ENCODE measurements at places on chromosomes 6 and 20.

GRCh38 chr20:19322061-19322985 is 109.9 kb downstream of the SLC24A3 start:
- no peak for DNase-seq

- no peak for DNase-seq
Observed at GRCh38 chr6:169804427-169804826, 53.0 kb downstream of the ERMARD start.

- no peak for DNase-seq
Observed at GRCh38 chr6:117072781-117073180, 192.6 kb upstream of the VGLL2 start.

GRCh38 chr6:89244241-89244985 is 27.3 kb upstream of the GABRR1 start:
- no peak for DNase-seq

DNA sequence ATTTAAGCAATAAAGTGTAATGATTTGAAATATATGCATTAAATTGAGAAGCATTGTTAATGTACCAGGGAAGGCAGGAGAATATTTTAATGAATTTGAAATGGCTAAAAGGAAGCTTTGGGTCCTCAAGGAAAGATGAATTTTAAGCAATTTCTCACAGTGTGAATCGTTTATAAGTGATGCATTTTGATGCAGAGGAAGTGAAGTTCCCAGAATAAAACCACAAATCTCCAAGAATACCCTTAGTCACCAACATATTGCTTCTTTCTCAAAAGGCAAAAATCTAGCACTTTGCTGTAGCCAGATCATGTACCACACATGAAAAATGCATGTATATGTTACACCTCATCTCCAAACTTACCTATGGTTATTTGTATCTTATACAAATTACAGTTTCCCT is 11.7 kb downstream of the TPD52L1 start:
- DNase-seq = no peak

DNA sequence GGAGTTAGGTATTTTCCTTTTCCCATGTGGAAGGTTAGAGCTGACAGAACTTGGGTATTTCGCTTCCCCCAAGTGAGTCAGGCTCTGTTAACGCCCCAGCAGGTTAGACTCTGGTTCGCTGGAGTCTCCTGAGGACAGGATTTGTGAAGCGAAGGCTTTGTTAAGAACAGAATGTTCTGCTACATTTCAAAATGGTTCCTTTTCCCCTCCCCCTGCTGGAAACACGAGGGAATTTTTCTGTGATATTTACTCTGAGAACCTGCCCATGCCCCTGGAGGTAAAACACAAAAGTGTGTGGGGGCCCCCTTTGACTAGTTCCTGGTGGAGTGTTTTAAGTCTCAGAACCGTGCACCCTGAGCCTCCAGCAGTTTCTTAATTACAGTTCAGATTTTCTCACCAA is 731.4 kb upstream of the CITED2 start:
- no peak for DNase-seq

GRCh38 chr20:52446421-52447224 is 255.0 kb upstream of the ZFP64 start:
- DNase-seq = no peak

DNA sequence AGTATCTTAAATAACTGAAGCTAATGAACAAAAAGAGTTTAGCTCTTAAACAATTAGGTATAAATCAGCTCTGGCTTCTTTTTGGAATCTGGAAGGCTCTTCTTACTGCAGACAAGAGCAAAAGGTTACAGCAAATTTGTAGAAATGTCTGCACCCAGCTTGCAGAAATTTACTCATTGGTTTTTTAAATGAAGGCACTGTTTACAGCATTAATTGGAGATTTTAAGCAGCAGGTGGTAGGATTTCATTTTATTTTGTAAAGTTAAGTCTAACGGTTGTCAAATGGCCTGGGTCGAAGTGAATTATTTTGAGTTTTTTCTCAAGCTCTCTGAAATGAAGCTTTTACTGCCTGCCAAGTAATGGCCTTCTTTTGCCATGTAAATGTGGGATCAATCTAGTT is 102.1 kb downstream of the NRSN1 start:
- DNase-seq = no peak

GRCh38 chr6:110491644-110492317 is 15.4 kb upstream of the SLC22A16 start:
- no peak for DNase-seq

GRCh38 chr6:168137024-168137423 is 58.0 kb upstream of the FRMD1 start:
- DNase-seq = no peak

DNA sequence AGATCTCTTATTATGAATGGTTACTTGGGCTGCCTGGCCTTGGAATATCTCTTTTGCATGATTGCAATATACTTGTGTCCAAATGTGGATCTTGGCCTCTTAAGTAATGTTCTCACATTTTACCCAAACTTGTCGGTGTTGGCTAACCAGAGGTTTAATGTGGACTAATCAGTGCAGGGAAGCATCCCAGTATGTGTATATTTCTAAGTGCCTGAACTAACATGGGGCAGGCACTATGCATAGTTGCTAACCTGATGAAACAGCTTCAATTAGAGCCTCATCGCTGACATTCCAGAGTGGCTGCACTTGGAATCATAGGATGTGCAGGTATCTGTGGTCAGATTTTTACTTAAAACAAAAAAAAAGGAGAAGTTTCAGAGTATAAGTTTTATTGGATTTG is 160.0 kb downstream of the PDE7B start:
- DNase-seq = no peak

DNA sequence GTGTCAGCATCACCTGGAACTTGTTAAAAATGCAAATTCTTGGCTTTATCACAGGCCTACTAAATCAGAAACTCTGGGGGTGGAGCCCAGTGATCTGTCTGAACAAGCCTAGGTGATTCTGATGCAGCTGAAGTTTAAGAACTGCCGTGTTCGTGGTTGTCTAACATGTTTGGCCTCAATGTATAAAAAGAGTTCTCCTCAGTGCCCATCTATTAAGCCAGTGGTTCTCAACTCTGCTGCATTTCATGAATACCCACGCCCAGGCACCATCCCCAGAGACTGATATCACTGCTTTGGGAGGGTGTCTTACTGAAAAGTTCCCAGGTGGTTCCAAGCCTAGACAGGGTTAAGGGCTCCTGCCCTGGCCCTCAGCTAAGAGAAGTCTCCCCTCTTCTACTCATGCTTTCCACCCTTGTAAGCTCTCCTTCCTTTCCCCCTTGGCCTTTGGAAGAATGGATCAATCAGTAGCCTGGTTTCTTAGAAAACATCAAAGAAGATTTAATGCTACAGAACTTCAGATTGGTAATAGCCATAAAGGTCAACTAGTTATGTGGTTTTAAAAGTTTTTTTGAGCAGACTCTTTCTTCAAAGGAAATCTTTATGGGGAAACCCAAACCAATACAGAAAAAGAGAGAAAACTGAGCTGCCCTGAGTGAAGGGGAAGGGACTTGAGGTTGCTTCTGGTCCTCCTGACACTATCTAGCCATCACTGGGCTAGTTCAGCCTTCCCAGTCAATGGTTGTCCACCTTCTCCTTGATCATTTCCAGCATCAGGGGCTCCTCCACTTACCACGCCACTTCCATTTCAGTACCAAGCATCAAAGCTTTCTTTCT is 38.9 kb upstream of the TNFAIP3 start:
- no peak for DNase-seq

- DNase-seq = no peak
Observed at GRCh38 chr6:31086788-31087440, 25.5 kb downstream of the C6orf15 start.

GRCh38 chr6:75546381-75546780 is 52.8 kb upstream of the FILIP1 start:
- no peak for DNase-seq

DNA sequence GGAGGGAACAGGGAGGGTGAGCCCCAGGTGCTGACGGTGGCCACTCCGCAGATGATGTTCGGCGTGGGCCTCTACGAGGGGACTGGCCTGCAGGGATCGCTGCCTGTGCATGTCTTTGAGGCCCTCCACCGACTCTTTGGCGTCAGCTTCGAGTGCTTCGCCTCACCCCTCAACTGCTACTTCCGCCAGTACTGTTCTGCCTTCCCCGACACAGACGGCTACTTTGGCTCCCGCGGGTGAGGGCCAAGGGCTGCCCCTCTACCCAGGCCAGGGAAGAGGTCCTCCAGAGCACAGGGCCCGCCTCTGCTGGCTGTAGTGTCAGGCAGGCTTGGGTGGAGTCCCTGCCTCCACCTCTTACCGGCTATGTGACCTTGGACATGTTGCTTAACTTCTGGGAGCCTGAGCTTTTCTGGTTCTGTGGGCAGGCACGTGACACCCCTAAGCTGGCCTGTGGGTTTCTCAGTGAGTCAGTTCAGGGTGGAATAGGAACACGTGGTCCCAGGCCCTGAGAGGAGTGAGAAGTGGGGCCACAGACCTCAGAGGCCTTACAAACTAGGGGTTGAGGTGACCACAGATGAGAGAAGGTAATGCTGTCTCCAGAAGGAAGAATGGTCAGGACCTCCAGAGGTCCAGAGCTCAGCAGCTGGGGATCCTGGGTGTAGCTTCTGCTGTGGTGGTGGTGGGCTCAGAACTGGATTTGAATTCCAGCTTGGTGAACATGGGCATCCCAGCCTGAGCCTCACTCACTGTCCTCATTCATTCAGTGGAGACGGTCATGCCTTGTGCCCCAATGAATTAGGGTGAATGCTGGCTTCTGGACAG is 11.9 kb downstream of the PCIF1 start:
- DNase-seq = no peak

GRCh38 chr6:21900730-21901129 is 307.2 kb downstream of the SOX4 start:
- no peak for DNase-seq

DNA sequence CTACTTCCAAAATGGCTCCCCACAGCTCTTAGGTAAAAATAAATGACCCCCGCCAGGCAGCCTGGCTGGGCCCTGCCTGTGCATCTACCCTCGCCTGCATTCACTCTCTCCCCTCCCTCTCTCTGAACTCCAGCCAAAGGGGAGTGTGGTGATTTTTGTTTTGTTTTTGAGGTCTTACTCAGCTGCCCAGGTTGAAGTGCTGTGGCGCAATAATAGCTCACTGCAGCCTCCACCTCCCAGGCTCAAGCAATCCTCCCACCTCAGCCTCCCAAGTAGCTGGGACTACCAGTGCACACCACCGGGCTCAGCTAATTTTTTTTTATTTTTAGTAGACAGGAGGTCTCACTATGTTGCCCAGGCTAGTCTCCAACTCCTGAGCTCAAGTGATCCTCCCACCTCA is 15.8 kb downstream of the NFATC2 start:
- DNase-seq = no peak

GRCh38 chr6:30682143-30683117 is 4.0 kb downstream of the PPP1R18 start:
- no peak for DNase-seq

GRCh38 chr20:47054945-47055344 is 160.3 kb downstream of the EYA2 start:
- DNase-seq = no peak

DNA sequence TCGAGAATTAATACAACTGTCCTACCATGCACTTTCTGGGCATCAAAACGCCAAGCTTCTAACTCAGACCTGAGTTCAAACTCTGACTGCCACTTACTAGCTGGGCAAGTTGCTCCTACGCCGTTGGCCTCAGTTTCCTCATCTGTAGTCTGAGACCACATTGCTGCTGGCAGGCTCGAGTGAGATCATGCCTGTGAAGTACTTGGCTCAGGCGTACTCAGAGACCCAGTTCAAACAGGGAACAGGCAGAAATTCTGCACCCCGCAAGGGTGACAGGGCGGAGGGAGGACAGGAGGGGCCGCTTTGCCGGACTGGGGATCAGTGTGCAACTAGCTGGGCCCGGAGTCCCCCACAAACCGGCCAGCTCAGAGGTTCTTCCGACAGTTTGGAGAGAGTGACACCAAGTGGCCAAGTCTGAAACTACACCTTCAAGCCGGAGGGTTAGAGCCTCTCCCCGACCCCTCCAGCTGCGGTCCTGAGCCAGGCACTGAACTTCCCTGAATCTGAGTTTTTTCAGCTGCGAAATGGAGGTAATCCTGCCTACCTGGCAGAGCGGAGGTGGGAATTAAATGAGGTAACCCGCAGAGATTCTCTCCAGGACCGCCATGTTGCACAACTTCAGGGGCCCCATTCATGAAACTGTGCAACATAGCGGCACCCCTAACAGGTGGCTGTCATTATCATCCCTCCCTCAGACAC is 46.0 kb upstream of the PTPN1 start:
- peak; percentile 25 for DNase-seq

DNA sequence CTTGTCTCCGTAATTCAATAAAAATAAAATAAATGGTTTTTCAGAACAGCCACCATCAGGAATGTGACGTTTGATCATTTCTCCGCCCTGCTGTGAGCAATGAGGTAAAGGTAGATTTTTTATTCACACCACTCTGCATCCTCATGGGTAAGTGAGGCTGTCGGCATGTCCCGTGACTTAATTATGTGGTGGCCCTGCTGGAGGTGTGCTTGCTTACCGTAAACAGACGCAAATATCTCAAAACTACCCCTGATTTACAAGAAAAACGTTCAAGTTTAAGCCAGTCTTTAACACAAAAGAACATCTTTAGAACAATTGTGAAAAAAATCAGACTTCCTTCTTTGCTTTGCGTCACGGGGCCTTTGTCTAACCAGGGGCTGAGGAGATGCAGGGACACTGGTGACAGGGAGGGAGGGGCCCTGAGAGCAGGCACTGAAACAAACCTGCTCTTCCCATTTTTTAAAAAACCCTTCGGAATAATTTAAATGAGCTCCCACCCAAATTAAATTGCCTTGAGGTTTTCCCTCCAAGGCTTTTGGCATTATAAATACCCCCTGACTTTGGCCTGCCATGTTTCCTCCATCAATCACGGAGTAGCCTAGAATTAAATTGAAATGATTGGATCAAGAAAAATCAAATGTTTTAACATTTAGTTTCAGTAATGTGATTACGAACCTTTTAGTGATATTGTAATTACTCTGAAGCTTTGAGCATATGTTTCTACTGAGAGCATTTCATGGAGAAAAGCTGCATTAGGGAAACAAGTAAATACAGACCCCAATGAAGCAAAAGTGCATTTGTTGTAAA is 13.4 kb downstream of the PRKN start:
- DNase-seq = no peak

DNA sequence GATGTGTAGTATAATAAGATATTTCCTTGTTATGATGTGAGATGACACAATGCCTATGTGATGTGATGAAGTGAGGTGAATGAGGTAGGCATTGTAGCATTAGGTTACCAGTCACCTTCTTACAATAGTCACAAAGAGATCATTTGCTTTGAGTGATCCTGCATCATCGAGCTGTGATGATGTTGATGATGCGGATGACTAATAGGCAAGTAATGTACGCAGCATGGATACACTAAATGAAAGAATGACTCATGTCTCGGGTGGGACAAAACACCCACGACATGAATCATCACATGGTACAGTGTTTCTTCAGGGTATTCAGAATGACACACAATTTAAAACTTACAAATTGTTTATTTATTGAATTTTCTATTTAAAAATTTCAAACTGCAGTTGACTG is 806.3 kb upstream of the GJE1 start:
- DNase-seq = no peak

- no peak for DNase-seq
Observed at GRCh38 chr6:11869672-11870340, 91.2 kb upstream of the ADTRP start.

DNA sequence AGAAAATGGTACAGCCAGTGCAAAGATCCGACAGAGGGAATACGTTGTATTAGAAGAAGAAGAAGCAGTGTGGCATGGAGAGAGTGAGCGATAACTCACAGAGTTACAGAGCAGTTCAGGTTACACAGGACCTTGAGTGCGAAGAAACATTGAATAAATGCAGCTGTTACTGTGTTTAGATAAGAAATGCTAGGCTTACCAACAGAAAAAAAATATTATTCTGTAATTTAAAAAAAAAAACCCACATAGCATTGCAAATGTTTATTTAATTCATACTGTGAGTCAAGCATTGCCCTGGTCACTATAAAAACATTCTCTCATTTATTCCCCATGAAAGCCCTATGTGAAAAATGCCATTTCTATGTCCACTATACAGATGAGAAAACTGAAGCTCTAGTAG is 373.4 kb upstream of the EPHA7 start:
- DNase-seq = no peak
